Osteoblast (primary cell): ENCODE measurements at places on chromosomes 1 and 21.
A peak's percentile ranks its signal among the peaks of the same experiment; 100 is the strongest.

GRCh38 chr1:238951809-238952208 lies 434.6 kb upstream of the CHRM3 start:
- DNase-seq, result peak; percentile 34

DNA sequence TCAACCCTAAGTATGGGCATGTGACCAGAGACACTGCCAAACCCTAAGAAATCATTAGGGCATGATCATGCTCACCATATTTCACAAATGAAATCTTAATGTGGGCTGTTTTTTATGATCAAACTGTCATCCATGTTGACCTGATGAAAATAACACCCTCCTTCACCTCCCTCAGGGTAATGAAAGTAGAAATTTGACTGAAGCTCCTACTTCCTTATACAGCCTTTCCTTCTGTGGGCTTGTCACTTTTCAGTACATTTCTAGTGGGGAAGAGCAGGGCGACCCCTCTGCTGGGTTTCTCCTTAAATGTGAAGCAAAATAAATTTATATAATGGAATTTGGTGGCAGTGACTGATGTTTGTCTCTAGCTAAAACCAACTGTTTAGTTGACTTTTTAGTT lies 25.9 kb downstream of the IVNS1ABP start:
- DNase-seq, result no peak

DNA sequence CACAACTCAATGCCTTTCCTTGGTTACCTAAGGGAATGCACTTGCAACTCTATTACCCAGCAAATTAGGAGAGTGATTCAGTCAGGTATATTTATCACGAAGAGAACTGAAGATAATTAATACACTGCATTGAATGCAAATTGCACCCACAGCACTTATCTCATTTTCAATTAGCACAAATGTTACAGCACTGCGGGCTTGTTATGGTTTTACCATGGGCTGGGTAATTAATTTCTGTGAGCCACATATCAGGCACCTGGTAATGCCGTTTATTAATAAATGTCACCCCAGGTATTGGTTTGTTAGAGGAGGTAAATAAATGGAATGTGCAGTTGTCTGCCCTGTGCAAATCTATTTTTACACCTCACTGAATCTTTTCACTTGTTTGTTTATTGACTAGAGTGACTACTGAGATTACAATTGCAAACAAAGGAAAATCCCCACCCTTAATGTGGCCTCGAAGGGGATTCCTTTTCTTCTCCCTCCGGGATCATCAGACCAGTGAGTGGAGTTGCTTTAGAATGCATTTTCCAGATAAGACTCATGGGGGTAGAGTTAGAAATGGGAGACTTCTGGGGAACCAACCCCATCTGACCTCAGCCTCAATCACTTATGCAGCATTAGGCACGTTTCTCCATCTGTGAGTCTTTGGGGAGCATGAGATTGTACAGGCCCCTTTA lies 269.3 kb downstream of the RPS6KC1 start:
- DNase-seq, result no peak

DNA sequence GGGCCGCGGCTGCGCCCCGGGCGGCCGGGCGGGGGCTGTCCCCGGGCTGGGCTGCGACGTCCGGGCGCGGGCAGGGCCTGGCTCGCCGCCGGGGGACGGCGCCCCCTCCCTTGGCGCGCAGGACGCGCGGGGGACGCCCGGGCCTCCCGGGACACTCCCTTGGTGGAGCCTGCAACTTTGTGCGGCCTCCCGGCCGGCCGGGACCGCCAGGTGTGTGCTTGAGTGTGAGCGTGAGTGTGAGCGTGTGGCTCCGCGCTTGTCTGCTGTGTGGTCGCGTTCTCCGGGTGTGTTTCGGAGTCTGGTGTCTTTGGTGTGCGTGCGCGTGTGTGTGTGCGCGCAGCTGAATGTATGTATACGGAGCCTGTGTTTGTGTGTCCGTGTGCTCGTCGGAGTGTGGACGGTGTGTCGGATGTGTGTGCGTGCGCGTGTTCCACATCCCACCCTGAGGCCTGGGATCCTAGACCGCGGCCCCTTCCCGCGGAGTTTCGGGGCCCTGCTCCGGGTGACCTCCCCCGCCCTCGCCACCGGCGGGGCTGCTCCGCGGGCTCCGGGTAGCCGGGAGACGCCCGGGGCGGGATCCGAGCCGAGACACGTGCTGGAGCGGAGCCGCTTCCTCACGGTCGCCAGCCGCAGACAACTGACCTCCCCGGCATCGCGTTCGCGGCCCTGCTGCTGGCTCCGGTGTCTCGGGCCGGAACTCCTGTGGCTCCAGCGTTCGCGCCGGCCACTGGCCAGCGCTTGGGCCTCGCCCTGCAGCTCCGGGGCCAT lies 1.7 kb downstream of the PTPRU start:
- peak; percentile 95 for DNase-seq

- DNase-seq, result peak; percentile 62
These were observed 2.1 kb downstream of the CDC7 start for GRCh38 chr1:91502672-91503184.

GRCh38 chr1:195965475-195965874 lies 642.8 kb downstream of the KCNT2 start:
- no peak for DNase-seq

- no peak for DNase-seq
These were observed 59.4 kb upstream of the B3GALT5 start for GRCh38 chr21:39553331-39553730.

DNA sequence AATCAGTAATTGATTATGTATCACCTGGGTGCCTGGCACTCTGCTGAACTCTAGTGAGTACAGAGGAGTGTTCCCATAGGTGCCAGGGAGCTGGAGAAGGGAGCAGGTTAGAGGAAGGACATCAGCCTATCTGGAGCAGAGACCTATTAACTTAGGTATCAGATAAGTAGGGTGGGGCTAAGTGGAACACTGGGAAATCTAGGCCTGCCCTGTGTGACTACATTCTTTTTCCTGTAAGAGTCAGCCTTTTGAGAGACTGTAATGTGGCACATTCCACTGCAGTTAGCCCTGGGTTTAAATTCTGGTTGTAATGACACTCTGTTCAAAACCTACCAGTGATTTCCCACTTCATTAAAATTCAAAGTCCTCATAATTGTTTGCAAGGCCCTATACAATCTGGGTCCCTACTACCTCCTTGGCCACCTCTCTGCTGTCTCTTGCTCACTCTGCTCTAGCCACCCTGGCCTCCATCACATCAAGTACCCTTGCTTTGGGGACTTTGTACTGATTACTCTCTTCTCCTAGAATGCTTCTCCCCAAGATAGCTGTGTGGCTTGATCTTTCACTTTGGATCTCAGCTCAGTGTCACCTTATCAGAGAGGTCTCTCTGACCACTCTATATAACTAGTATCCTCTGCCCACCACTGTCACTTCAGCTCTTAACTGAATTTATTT lies 12.9 kb downstream of the STX12 start:
- DNase-seq, result peak; percentile 79

DNA sequence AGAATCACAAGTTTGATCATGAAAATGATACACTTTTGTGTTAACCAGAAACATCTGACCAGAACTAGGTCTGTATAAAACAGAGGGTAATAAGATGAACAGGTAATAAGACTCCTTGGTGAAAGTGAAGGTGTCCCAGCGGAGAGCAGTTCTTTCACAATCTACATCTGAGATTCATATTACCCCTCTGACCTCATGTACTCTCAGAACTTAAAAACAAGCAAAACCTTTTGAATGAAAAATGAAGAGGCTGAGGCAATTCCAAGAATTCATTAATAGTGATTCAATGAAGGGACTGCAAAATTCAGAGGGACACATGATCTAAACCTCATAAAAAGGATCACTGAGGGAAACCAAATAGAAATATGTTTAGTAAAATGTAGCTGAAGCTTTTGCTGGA lies 10.9 kb upstream of the MPZL1 start:
- no peak for DNase-seq

DNA sequence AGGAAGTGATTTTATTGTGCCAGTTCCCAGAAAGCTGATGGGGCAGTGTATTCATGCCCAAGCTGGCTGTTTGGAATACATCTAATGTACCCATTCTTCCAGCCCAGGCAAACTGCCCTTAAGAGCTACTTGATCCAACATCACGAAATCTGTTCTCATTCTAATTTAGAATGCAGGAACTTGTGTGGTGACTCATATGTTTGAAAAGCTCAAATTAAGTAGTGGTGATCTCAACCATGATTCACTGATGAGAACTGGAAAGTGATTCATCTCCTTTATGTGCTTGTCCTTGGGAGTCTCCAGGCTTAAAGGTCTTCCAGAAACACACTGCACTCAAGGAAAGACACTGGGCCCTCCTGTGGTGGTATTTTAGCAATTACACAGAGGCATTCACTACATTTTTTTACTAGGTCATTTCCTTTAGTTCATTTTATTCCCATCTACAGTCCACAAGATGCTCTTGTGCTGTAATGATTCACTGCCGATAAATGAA lies 65.4 kb downstream of the RPE65 start:
- peak; percentile 92 for DNase-seq

DNA sequence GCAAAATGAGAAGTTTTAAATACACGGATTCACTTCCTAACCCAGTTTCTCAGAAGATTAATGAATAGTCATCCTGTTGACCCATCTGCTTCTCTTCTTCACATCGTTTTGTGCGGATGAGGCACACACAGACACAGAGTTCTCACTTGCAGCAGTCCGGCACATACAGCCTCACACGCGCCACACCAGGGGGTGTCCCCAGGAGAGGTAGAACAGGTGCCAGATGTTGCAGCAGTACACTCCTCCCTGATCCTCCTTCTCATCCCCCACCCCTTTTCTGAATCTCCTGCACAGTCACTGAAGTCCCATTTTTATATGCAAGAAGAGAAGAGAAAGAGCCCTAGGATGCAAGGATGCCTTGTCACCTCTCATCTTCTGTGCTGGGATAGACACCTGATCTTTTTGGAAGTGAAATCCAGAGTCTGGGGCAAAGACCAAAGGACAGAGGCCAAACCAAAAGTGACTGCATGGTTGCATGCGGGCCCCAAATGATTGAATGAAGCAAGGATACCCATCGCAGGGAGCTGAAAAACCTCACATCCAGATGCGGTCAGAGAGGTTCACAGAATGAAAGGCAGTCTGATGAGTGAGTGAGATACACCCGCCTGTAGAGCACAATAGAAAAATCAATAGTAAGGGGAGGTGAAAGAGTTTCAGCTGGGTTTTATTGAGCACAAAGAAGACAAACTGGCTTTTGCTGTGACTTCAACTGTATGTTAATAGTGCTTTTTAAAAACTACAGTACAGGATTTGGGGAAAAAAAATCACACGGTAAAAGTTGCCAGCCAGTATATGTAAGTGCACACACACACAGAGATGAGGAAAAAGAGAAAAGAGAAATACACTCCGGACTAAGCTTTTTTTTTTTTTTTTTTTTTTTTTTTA lies 28.9 kb downstream of the PBX1 start:
- no peak for DNase-seq

- no peak for DNase-seq
These were observed 36.5 kb downstream of the C1orf198 start for GRCh38 chr1:230831771-230832170.

GRCh38 chr1:69246109-69246508 lies 321.6 kb upstream of the LRRC7 start:
- DNase-seq, result no peak

- DNase-seq, result no peak
These were observed 231.7 kb upstream of the B3GALT2 start for GRCh38 chr1:193417945-193418744.

GRCh38 chr1:151907363-151908139 lies 1.8 kb downstream of the THEM4 start:
- DNase-seq, result peak; percentile 34

- DNase-seq, result no peak
These were observed 35.8 kb upstream of the CR2 start for GRCh38 chr1:207418351-207418750.

DNA sequence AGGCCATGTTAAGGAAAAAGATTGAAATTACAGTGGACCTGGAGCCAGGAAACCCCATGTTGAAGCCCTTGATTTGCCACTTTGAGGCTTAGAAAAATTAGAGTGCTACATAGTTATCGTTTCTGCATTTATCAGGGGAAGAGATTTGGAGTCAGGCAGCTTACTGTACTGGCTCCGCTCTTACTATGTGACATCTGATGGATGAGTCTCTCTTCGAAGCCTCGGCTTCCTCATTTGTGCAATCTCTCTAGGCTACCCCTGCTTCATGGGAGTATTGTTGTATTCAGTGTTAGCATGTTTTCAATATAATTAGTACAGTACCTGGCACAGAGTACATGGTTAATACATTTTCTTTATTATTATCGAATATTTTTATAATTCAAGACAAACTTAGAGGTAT lies 480.4 kb upstream of the USP24 start:
- no peak for DNase-seq

DNA sequence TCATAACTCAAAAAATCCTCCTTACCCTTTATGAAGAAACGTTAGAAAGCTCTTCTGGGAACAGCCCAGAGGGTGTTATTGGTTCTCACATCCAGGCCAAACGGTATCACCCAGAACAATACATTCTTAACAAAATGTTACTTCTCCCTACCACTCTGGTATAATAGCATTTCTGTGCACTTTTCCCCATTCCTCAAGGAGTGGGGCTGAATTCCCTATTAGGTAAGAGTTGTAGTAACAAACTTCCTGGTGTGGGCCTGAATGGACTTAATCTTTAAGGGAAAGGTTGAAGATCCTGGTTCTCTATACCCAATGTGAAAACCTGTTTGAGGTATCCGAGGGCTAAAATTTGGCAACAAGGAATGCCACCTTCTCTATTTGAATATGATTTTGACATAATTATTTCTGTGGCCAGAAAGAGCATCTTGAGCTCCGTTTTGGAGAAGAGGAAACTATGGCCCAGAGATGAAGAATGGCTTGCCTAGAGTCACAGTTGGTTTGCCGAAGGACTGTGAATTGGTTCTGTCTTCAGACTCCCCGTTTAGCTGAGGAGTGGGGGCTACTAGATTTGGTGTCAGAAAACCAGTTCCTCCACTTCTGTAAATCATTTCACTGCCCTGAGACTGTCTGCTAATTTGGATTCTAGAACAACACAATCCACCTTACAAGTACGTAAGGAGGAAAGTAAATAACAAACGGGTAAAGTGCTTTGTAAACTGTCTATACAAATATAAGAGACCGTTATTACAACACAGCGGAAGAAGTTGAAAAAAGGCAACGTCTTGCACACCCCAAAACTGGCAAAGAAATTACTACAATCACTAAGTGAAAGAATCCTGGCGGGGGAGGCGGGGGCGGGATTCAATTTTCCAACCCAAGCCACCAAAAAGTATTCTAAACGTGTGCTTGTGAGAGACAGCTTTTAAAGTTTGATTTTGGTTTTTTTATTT lies 2.3 kb downstream of the ANP32E start:
- DNase-seq, result peak; percentile 61

DNA sequence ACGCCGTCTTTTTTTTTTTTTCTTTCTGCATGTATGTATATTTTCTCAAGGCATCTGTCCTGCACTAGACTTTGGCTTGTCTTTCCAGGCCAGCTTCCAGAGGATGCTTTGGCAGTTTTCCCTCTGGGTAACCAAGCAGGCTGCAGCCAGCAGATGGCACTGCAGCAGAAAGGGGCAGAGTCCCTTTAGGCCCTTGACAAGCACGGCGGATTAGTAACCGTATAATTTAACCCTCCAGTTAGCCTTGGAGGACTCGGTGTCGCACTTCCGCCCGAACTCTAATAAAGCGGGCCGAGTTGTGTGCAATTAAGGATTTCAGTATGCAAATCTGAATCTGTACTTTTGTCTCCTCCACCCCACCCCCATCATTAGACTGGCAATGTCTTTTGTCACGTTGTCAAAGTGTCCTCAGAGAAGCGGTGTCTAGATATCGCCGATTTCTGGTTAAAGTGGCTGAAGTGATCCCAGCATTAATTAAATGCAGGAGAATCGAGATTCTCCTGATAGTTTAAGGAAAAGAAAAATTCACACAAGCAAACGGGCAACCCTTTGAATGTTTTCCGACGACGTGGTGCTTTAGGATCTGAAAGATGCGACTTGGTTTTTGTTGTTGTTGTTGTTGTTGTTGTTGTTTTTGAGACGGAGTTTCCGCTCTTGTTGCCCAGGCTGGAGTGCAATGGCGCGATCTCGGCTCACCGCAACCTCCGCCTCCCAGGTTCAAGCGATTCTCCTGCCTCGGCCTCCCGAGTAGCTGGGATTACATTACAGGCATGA lies 1.1 kb upstream of the TMEM167B start:
- peak; percentile 90 for DNase-seq
